ENCODE measurements at places on chromosomes 7 and 10.

- no peak for DNase-seq
These were observed 156.7 kb downstream of the C10orf105 start for GRCh38 chr10:71562904-71563303.

DNA sequence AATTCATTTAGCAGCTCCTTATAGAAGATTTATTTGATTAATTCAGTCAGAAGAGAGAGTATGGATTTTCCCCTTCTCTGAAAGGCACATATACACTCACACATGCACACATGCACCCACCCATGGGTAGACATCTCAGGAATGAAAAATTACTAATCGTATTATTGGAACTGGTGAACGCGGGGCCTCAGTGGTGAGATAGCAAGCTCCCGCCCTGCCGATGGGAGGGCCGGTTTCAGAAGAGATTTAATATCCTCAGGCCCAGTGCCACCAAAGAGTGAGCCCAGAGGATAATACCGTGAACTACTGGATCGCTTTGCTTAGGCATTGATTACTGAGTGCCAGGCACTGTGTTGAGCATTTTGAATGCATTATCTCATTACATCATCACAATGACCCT lies 38.0 kb upstream of the EMX2 start:
- no peak for DNase-seq

DNA sequence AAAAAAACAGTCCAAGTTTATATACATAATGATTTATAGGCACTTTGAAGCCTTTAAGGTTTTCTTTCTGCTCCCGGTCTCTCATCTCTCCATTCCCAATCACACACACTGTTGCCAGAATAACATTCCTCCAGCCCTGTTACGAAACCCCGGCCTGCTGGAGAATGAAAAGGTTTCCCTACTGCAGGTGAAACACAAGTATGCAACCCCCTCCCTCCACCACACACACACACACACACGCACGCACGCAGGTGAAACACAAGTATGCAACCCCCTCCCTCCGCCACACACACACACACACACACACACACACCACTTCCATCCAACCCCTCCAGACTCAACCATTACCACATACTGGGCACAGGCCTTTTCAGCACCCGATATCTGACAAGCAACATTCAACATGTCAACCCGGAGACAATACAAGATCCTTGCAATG lies 87.5 kb downstream of the PARD3 start:
- no peak for DNase-seq

DNA sequence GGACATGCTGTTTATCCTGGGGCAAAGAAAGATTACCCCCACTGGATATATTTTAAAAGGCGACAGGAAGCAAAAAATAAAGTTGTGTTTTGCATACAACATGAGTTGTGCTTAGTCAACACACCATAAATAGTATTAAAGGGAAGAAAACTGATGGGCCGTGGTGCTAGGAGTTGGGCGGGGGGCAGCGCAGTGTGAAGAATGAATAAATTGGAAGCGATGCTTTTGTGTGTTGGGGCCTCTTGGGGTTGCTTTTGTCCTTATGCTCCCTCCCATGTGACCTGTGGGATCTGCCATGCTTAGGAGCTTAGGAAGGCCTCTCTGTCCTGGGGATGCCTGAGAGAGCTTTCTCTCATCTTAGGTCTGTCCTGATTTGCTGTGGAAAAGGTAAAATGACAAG lies 35.0 kb upstream of the AGR3 start:
- no peak for DNase-seq

DNA sequence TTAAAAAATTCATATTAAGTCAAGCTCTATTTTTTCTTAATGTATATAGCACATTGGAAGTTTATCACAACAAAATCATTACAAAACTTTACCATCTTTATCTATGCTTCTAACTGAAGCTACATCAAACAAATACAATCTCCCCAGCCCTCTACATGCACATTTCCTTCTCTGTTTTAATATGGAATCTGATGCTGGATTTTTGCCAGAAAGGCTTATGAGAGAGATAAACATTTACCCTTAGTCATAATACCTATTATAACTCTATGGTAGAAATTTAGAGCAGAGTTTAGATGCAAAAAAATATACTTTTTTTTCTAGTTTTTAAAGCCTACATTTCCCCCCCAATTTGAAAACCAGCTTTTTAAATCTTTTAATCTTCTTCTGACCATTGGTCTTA lies 1198.6 kb downstream of the GATA3 start:
- DNase-seq = no peak

GRCh38 chr7:121832347-121832746 lies 40.6 kb upstream of the PTPRZ1 start:
- no peak for DNase-seq

- no peak for DNase-seq
These were observed 84.4 kb upstream of the TNS3 start for GRCh38 chr7:47666164-47666862.

DNA sequence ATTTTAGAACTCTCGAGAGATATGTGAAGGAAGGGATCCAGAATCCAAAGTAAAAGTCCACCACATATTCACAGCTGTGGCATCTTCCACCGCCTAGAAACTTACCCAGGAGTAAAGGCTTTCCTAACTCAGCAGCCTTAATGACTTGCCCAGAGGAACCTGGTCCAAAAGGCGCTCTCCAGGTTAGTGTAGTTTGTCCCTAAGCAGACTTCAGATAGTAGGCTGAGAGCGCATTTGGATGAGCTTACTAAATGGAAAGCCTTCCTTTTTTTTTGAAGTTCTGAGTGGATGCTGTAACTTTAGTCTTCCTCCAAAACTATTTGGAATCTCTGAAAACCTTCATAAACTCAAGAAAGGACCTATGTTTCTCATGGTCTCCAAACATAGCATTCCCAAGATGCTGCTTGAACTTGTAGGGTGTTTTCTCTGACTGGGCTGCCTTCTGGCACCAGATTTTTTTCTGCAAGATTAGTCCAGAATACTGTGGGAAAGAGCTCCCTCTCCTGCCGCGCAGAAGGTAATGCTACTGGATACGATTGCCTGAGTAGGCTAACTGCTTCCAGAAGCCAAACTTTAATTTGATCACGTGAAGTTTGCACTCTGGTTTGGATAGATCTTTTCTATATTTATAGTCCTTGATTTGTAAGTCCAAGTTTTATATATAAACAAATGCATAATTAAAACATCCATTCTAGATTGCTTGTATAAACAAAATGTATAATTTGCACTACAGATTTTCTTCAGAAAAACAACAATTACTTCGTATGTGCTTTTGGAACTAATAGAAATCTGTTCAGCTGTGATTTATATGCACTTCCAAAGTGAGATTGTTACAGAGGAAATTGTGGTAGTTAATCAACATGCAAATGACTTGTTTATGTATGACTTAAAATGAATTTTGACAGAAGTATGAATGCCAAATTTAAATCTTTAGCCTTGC lies 19.6 kb upstream of the GPR37 start:
- DNase-seq = no peak

DNA sequence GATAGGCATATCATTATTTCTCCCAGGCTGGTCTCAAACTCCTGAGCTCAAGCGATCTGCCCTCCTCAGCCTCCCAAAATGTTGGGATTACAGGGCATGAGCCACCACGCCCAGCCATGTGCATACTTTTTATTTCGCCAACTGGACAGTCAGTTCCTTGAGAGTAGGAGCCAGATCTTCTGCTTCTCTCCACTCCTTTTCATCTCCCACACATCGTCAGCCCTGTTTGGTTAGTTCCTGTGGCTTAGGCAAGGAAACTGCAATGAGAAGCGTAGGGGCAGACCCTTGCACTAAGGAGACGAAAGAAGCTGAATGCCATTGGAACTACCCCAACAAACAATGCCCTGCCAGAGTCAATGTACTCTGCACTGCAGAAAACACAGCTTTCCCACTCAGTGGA lies 178.2 kb downstream of the TRIL start:
- DNase-seq = no peak

GRCh38 chr7:29282819-29283414 lies 88.3 kb downstream of the CHN2 start:
- DNase-seq = no peak

- no peak for DNase-seq
These were observed 13.5 kb downstream of the ATP6V0E2 start for GRCh38 chr7:149887311-149887710.

GRCh38 chr7:157077021-157077420 lies 61.7 kb upstream of the UBE3C start:
- DNase-seq = no peak

GRCh38 chr7:120344276-120344675 lies 71.3 kb downstream of the KCND2 start:
- DNase-seq = no peak

DNA sequence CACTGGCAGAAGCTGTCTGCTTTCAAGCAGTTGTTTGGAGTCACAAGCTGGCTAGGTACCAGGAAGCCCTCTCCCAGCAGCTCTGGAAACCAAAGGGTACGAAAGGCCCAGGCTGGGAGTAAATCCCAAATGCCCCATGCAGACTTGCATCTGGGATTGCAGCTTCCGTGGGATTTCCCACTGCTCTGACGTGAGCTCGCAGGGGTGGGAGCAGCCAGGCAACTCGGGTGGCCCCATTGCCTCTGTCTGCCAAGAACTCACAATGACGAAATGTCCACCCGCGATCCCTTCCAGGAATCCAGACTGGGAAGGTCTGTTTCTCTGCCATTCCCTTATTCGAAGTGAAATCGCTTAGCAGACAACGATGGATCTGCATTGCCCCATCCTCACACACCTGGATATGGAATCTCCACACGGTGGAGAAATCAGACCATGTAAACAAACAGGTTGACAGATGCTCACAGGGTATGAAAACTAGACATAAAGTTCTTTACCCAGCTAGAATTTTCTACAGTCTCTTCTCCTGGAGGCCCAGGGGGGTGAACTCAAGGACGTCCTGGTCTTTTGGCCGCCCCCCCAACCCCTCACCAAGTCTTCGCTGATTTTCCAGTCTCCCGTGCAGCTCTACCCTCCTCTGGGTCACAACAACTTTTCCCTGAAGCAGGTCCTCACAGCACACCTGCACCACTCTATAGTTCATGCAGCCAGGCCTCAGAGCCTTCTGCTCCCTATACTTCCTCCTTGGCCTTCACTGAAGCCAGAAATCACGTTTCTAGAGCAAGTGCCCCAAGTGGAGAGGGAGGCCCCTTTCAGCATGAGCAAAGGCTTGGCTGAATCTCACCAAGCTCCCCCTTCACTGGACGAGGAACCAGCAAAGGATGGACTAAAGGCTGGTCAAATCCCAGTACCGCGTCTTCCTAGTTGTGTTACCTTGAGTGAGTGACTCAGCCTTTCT lies 20.0 kb downstream of the SH3PXD2A start:
- no peak for DNase-seq

GRCh38 chr7:96211954-96212353 lies 109.9 kb downstream of the SLC25A13 start:
- DNase-seq = no peak

- no peak for DNase-seq
These were observed 56.4 kb upstream of the GNAI1 start for GRCh38 chr7:80078159-80078731.

- no peak for DNase-seq
These were observed 80.8 kb downstream of the NKX6-2 start for GRCh38 chr10:132705173-132705572.

- no peak for DNase-seq
These were observed 3.1 kb downstream of the RNF133 start for GRCh38 chr7:122695816-122696215.

DNA sequence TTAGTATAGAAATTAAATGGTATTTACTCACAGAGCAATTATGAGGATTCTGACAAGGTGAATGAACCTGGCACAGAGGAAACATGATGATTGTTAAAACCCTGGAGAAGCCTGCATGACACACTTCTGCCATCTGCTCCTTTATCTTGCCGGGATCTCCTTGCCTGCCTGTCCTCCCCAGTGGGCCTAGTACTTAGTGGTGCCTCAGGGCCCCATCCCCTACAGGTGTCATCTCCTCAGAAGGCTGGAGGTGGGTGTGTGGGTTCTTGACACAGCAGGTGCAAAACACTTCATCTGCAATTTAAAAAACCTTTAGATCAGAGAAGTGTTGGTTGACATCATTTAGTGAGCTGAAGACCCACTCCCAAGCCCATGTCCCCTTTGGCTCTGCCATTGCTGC lies 261.2 kb downstream of the ADRA2A start:
- DNase-seq = no peak

DNA sequence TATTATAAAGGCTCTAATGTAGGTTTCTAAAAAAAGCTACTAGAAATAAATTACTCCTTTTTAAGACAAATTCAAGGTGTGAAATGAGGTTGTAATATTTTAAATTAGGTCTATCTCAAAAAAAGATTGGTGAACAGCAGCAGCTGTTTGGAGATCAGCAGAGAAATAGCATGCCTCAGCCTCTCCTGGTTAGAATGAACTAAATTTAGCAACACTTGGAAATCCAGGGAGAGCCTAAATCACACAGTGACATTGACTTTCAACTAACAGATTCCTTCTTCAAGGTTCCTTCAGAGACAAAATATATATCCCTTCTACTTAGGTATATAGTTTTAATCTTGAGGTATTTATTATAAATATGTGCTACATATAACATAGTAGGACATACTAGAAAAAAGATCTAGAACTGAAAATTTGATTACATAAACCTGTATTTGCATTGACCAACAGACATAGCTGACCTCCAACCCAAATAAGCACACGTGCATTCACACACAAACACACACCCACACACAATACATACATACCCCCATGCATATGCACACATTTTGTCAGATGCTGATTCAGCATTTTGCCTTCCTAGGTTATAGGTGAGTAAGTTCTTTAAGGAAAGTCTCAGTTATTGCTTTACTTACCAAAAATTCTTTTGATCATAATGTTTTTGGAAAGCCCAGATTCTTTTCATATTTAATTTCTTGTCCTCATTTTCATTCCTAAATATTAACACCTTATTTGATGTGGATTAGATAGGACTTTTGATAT lies 47.3 kb downstream of the DGKB start:
- DNase-seq = no peak

DNA sequence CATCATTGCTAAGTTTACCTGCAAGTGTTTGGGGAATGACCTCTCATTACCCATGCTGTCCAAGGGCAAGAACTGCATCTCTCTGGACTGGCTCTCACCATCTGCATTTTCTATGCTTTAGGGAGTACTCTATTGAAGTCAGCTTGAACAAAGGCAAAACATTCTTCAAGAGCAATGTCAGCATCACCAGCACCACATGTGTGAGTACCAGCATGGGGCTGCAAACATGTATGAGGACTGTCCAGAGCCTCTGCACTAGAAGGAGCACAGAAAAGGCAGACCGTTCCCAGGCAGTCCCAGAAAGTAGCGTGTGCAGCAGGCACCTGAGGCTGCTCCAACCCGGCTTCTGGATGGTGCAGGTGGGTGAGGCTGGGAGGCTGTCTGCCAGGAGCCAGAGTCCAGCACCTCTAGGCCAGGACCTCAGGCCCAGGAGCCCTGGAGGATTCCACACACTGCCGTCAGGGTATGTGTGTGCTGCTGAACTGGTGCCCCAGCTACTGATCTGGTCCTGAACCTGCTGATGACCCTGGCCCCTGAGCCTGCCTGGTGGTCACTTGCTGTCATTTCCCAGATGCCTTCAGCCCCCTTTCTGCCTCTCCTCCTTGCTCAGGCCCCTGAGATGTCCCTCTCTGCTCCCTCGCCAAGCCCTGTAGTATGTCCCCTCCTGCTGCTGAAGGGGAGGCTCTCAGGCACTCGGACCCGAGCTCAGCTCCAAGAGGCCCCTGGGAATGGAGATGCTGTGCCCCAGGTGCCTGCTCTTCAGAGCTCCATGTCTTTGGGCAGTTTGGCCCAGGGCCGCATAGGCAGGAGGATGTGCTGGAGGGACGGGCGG lies 20.7 kb downstream of the ANTXRL start:
- DNase-seq = no peak
